Astrocyte of the cerebellum (primary cell): ENCODE measurements at places on chromosomes 12 and 14.
A peak's percentile ranks its signal among the peaks of the same experiment; 100 is the strongest.

GRCh38 chr12:59040656-59041055, 120.4 kb upstream of the LRIG3 start:
- DNase-seq, result peak; percentile 64

GRCh38 chr12:89733579-89734201, 25.1 kb upstream of the ATP2B1 start:
- DNase-seq, result peak; percentile 88

- DNase-seq, result no peak
These were observed 317.5 kb upstream of the DIO3 start for GRCh38 chr14:101243587-101244338.

DNA sequence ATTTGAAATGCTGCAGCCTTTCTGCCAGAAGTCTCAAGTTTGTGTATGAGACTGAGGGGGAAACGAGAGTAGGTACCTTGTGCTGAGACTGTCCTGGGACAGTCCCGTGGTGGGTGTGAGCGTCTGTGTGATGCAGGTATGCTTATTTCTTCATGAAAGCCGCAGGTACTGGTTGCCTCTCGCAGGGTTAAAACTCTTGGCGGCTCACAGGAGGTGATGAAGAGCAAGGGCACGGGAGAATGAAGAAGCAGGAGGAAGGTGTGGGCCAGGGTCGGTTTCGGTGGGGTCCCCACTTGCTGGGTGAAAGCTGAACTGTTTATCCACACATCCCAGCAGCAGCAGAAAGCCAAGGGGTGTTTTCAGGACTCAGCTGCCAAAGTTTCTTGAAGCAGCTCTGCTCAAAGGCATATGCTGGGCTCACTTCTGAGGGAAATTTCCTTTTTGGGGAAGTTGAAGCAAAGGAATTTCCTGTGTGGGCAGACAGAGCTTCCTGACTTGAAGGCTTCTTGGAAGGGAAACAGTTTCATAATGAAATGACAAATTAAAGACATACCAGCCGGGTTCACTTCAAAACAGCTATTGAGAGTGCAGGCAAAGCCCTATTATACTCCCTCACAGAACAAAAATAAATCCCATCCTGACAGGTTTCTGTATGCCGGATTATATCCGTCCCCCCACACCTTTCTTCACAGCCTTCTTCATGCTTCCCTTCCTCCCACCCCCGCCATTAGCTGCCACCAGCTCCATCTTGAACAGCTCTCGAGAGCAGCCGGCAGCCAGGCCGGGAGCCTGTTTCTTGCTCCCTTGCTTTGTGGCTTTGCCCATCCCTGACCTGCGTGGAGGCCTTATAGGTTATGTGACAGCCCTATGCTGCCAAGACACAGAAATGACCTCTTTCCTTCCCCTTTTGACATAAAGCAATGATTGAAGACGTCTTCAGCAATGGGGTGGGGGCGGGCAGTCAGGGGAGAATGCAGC, 116.6 kb downstream of the ETV6 start:
- DNase-seq, result peak; percentile 63

DNA sequence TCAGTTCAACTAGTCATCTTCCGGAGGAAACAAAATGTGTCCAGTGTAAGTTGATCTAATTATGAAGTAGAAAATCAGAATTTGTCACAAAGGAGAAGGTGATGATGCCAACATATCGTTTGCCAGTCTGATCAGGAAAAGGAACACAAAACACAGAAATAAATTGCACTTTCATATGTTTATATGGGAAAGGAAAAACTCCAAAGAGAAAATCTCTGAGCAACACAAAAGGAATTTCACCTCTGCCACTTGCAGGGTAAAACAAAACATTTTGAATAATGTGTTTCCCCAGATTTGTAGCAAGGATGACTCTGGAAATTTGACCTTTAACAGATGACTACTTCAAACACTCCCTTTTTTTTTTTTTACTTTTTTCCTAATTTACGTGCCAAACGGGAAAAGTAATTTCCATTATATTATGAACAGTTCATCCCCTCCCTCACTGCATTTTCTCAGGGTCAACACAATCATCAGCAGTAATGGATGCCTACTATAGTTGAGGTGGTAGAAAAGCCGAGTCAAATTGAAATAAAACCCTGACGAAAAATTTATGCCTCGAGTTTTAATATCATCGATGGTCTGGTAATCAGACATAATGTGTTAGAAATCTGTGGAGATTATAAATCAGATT, 25.6 kb downstream of the MGAT4C start:
- DNase-seq, result peak; percentile 32

DNA sequence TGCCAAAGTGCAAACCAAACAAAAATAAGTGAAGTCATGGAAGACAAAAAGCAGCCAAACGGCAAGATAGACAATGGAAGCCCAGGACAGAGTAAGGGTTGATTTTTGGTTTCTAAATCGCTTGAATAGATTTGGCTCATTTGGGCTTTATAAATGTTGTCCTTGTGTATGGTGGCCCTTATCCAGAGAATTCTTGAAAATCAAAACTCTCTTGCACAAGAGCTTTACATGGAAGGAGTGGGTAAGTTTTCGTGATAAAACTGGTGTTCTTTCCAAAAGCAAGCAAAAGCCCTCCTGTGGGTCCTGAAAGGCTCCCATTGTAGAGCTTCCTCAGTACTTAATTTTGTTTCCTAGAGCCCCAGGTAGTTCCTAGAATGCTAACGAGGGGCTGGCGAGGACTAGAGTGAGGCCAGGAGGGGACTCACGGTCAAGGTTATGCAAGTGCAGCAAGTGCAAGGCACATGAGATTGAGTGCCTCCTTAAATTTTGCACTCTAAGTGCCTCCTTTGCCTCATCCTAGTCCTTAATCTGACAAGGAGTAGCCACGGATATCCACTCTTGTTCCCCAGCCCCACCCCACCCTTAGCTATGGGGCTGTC, 4.1 kb downstream of the SIX6 start:
- DNase-seq, result no peak

DNA sequence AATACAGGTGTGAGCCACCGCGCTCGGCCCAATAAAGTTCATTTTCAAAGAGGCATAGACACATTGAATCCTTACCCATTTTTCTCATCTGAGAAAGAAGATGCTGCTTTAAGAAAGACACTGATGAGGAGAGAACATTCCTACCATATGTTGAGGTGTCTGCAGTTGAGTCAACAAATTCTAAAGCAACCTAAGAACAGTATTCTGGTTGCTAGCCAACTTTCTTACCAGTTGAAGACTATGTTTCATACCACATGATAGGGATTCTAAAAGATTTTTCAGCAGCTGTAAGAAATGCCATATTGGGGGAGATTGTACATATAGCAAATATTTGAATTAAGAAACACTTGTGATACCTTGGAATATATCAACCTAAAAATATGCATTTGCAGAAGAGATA, 160.1 kb downstream of the SRGAP1 start:
- DNase-seq, result no peak

GRCh38 chr12:105814283-105814682, 324.5 kb downstream of the NUAK1 start:
- DNase-seq, result no peak

- peak; percentile 85 for DNase-seq
These were observed 163.6 kb upstream of the BMP4 start for GRCh38 chr14:54120260-54120659.

DNA sequence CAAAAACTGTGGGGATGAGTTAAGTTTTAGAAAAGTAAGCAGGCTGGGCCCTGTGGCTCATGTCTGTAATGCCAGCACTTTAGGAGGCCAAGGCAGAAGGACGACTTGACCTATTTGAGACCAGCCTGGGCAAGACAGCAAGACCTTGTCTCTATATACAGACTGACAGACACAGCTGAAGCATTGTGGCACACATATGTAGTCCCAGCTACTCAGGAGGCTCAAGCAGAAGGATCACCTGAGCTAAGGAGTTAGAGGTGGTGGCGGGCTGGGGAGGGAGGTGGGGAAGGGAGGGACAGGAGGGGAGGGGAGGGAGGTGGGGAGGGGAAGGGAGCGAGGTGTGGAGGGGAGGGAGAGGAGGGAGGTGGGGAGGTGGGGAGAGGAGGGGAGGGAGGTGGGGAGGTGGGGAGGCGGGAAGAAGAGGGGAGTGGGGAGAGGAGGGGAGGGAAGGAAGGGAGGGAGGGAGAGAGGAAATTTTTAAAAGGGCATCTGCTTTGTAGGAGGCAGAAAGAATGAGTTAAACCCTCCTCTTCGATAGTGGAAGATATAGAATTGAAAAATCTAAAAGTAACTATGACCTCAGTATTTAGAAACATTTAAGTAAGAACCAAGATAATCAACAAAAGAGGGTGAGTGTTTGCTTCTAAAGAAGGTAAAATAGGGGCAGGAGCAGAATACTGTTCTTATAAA, 30.9 kb downstream of the MED13L start:
- no peak for DNase-seq

- DNase-seq, result no peak
These were observed 21.9 kb upstream of the EID3 start for GRCh38 chr12:104281636-104282035.

DNA sequence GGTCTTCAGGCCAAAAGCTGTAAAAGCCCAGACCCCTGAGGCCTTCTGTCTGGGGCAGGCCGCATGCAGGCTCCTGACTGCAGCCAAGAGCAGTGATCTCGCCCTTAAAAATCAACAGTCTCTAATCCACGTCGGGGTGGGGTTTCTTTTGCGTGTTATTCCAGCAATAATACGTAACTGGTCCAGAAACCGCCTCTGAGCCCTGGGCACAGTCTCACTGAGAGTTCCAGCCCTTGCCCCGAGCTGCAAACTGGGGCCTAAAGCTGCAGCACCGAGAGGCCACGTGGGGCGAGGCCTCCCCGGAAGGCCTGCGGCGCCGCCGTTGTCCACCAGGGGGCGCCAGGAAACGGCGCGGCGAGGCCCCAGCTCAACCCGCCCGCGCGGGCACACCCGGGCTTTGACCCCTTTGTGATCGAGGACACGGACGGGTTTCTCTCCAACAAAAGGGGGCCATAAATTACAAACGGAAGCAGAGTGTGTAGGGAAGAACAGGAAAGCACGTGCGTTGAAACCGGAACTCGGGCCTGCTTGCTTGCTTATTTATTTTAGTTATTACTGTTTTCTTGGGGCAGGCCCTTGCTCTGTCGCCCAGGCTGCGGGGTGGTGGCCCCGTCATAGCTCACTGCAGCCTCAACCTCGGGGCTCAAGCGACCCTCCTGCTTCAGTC, 87.2 kb downstream of the NINJ2 start:
- no peak for DNase-seq

DNA sequence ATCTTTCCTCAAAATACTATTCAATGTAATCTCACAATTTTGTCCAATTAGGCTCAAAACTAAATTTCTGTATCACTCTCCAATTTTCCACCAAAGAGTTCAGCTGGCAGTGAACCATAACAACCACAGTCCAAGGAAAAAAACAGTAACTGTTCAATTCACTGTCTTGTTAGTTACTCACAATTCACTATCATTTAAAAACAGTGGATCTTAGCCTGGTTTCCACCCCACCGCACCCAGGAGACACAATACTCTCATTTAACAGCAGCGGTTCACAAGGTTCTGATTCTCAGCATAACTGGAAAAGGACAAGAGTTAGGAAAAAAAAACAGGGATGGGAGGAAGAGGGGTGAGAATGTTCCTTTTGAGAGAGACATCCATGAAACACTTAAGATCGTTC, 40.5 kb downstream of the MED13L start:
- DNase-seq, result no peak

- DNase-seq, result no peak
These were observed 76.8 kb downstream of the ALX1 start for GRCh38 chr12:85356596-85357385.

- no peak for DNase-seq
These were observed 1.8 kb upstream of the RNU7-1 start for GRCh38 chr12:6941782-6942181.

GRCh38 chr14:67986131-67986841, 166.7 kb downstream of the RAD51B start:
- DNase-seq, result no peak

DNA sequence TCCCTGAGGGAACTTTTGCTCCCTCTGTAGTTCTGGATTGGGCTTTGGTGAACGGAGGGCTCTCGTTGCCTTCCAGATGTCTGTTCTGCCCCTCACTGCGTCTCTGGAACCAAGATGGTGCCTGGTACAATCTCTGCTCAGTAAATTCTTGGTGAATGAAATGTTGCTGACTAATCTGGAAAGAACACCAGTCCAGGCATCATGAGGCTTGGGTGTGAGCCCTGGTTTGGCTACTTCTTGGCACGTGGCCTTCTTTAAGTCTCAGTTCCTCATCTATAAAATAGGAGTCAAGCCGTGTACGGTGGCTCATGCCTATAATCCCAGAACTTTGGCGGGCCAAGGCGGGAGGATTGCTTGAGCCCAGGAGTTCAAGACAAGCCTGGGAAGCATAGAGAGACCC, 4.3 kb downstream of the HHIPL1 start:
- DNase-seq, result peak; percentile 41

DNA sequence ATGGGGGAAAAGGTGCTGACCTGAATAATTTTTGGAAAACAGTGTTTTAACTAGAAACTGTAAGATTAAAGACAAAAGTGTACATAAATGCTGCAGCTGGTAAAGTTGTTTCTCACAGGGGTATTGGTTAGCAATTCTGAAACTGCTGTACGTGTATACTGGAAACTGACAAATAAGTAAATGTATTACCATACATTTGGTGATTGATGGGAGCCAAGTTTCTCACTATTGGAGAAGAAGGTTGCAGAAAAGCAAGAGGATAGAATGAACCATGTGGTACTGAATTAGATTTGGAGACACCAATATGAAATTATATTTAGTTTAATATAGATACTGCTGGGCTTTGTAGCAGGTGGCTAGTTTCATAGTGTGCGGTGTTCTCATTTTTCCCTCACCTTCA, 19.6 kb upstream of the FBXO33 start:
- DNase-seq, result no peak

DNA sequence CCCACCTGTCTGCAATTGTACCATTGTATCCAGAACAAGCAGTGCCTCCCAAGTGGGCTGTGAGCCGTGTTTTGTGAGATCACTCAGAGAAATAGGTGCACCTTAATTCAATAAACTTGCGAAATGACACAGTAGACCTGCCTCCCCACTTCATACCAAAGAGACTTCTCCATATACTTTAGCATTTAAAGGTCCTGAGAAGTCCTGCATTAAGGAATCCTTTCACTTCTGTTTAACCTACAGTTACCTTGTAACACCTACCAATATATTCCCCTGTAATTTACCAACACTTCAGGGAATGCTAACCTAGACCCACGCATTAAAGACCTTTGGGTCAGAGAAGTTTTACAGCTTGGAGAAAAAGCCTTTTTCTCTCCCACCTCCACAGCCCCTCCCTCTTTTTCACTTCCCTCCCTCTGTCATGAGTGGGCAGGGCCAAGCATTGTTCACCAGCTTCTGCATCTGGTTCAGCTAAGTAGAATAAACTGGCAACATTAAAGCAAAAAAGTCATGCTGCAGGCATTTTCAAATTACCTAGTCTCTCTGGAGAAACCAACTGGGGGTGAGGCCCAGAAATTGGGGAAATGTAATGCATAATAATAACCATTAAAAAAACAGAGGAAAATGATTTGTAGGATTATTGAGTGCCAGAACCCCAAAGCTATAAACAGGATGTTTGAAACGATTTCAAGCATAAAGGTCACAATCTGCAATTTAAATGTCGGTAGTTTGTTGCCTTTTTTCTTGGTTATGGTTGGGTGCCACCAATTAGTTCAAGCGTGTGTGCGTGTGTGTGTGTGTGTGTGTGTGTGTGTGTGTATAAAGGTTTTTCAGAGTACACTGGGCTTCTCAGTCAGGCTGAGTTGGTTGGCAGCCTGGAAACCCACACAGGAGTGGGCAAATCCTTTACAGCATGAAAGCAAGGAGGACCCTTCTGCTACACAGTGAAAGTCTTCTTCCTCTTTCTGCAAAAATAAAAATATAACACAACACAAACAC, 13.7 kb upstream of the WSCD2 start:
- no peak for DNase-seq
